ENCODE measurements at places on chromosomes 4 and X.

DNA sequence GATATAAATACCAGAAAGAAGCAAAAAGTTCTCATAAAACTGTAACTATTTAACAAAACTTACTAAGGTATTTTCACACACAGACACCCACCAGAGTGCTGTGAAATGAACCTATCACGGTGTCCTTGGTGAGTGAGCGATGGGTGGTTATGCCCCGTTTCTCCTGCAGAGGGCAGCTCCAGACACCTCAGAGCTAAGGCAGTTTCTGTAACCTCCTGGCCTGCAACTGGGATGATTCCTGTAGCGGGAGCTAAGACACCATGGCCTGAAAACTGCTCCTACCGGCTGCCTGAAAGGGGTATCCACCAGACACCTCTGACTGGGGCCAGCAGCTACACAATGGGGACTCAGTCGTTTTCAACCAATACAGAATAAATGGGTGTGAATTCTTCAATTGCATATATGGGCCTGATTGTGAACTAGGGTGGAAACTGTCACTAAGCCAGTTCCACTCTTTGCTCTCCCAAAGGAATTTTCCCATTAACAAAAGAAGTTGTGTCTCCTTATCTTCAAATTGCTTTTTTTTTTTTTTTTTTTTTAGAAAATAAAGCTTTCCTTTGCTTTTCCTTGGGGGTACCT lies 2375.8 kb upstream of the TENM3 start:
- peak; percentile 6 for DNase-seq

DNA sequence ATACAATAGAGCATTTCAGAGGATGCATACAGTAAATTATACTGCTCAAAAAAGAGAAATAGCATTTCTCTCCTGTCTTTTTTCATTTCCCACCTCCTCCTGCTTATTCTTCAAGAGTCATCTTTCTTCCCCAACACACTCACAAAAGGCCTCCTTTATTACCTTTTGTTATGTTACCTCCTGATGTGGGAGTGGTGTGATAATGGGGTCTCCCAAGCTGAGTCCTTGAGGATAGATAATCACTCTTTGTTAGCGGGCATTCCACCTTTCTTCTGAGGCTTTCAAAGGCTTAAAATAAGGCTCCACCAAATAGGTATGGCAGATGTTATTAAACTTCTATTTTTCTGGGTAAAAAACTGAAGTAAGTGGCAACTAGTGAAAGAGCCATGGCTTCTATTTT lies 159.8 kb downstream of the CPEB2 start:
- DNase-seq: no peak

- DNase-seq: no peak
Observed at GRCh38 chrX:10617186-10617998, 3.0 kb downstream of the MID1 start.

DNA sequence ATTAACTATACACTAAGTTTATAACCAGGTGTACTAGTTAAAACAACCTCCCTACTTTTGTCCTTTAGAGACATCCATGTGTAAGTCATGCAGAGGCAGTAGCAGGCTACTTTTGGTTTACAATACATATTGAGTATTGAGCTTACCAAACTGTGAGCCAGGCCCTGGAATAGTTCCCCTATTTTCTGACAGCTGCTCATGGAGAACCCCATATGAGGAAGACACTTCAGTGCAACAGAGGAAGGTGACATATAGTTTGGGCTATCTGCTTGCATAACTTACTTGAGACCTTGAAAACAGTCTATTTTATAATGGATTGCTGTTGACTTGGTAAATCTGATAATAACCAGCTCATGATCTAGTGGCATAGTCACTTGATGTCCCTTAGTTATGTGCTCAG lies 190.5 kb downstream of the SH3BGRL start:
- DNase-seq: no peak

- no peak for DNase-seq
Observed at GRCh38 chr4:163243297-163243981, 76.7 kb upstream of the NAF1 start.

DNA sequence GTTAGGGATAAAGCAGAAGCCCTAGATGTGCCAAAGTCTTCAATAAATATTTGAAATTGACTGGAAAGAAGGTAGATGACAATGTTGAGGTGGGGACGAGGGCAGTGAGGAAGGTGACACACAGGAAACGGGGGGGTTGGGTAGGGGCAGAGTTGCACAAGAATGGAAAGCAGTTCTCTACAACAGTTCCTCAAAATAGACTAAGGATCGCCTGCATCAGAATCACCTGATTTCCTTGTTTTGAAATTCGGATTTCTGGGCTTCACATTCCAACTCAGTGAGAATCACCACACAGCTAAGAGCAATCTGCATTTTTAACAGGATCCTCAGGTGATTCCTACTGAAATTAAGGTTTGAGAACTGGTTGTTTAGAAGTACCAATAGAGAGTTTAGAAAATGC lies 70.6 kb downstream of the ARFIP1 start:
- DNase-seq: no peak

DNA sequence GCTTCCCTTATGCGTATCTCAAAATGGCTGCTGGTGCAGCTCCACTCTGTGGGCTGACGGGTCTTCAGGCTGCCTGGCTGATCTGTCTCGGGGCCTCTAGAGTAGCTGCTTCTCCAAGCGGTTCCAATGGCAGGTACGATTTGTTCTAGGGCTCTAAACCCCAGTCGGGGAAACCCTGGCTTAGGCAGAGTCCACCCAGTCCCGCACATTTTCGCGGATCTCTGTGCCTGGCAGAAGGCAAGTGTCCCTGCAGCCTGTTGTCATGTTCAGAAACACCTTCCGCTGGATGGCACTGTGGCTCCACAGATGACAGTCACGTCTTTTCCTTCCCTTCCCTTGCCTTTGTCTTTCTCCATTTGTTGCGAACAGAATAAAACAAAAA lies 54.4 kb downstream of the NBDY start:
- DNase-seq: no peak

- peak; percentile 46 for DNase-seq
Observed at GRCh38 chrX:102863735-102864134, 73.3 kb upstream of the RAB40AL start.

- DNase-seq: no peak
Observed at GRCh38 chrX:111288841-111289240, 18.6 kb upstream of the CAPN6 start.

- no peak for DNase-seq
Observed at GRCh38 chr4:128162434-128162833, 101.3 kb downstream of the LARP1B start.

DNA sequence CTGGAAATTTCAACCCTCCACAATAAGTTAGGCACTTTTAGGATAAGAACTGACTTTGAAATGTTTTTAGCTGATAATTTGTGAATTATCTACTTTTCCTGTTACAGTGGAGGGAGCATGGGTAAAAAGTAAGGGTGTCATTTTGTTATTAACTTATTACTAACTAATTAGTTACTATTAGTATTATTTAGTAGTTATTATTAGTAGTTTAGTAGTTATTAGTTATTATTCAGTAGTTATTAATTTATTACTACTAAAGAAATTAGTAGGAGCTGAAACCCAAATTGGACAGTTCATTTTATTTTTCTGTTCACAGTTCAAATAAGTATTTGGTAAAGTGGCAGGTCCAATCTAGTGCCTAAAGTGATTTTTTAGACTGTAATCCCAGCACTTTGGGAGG lies 5.4 kb downstream of the ADH1A start:
- DNase-seq: no peak

- no peak for DNase-seq
Observed at GRCh38 chr4:110475881-110476818, at the start of gene ENPEP. ENPEP (plus strand) TSS chr4:110476155; CDS start chr4:110476415, 260 bp downstream.

DNA sequence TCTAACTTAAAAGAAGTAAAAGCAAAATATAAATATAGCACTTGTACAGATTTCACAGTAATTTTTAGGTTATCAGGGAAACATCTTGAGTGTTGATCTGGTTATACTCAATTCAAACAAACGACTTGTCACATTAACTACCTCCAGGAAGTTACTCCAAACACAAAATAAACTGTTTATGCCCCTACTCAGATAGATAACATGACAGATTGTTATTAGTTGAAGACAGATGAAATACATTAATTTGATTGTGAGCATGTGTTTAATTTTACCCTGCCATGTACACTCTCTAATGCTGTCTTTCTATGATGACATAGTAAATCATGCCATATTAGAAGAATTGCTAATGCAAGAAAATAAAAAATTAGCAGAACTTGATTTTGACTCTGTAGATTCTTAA lies 88.0 kb downstream of the RAB28 start:
- DNase-seq: no peak

- DNase-seq: peak; percentile 58
Observed at GRCh38 chrX:12955882-12956703, 18.8 kb upstream of the TMSB4X start.

DNA sequence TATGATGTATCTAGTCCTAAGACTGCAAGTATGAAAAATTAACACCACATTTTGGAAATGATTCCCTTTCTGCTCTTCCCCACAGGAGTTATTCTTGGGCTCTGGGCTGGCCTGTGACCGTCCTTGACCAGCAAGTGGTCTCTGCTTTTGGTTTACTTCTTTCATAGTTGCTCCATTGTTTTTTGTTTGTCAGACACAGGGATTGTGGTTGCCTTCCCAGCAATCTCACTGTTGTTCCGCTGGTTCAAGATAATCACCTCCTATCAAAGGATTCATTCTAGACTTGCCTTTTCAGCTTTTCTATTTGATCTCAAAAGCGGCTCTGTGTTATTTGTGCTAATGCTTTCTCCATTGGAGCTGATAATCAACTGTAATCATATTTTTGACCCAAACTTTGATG lies 218.8 kb downstream of the MGST2 start:
- DNase-seq: no peak

- no peak for DNase-seq
Observed at GRCh38 chr4:184459413-184459812, 14.9 kb downstream of the IRF2 start.

DNA sequence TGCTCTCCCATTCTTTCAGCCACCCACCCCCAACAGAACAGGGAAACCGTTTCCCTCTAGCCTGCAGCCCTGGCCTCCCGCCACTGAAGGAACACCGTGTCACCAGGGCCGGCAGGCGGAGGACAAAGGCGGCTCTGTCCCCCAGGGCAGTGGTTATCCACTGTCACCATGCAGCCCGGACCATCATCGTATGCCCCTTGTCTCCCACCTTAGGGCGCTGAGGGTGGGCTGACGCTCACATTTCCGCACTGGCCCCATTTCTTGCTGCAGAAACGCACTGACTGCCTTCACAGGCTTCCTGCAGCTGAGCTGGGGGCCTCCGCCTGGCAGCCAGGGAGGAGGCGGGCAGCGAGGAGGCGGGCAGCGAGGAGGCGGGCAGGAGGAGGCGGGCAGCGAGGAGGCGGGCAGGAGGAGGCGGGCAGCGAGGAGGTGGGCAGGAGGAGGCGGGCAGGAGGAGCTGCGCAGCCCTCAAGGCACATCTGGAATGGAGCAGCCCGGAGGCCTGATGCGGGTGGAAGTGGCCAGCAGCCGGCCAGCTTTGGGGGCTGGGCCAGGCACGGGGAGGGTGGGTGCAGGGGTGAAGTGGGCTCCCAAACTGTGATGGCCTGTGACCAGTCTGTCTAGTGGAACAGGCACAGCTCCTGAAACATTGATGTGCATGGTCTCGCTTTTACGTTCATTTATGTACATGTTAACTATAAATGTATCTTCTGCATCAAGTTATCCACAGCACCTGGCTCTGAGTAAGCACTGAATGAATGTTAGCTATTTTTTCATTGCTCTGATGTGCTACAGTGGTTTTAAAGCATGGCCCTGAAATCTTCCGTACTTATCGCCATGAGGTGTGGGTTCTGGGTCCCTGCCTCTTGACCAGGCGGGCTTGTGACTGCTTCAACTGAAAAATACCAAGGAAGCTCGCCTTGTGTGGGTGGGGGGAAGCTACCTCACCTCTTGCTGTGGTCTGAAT lies 20.6 kb upstream of the KIAA0232 start:
- no peak for DNase-seq

DNA sequence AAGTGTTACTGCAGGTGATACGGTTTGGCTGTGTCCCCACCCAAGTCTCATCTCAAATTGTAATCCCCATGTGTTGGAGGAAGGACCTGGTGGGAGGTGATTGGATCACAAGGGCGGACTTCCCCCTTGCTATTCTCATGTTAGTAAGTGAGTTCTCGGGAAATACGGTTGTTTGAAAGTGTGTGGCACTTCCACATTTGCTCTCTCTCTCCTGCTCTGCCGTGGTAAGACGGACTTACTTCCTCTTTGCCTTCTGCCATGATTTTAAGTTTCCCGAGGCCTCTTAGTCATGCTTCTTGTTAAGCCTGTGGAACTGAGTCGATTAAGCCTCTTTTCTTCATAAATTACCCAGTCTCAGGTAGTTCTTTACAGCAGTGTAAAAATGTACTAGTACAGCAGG lies 65.2 kb upstream of the SLC7A11 start:
- no peak for DNase-seq

DNA sequence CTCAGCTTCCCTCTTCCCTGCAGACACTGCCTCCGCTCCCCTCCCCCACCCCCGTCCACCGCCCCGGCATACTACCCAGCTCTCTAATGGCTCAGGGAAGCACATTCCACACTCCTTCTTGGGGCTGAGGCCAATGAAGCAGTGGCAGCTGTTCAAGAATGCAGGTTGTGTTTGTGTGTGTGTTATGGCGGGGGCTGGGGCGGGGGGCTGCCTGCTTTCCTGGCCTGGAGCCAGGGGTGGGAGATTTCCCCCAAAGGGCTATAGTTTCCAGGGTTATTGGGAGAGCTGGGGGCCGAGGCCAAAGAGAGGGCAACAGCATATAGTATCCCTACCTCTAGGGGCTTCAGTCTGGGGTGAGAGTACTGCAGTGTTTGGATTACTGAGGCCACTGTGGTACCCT lies 149.4 kb downstream of the EFNB1 start:
- no peak for DNase-seq

DNA sequence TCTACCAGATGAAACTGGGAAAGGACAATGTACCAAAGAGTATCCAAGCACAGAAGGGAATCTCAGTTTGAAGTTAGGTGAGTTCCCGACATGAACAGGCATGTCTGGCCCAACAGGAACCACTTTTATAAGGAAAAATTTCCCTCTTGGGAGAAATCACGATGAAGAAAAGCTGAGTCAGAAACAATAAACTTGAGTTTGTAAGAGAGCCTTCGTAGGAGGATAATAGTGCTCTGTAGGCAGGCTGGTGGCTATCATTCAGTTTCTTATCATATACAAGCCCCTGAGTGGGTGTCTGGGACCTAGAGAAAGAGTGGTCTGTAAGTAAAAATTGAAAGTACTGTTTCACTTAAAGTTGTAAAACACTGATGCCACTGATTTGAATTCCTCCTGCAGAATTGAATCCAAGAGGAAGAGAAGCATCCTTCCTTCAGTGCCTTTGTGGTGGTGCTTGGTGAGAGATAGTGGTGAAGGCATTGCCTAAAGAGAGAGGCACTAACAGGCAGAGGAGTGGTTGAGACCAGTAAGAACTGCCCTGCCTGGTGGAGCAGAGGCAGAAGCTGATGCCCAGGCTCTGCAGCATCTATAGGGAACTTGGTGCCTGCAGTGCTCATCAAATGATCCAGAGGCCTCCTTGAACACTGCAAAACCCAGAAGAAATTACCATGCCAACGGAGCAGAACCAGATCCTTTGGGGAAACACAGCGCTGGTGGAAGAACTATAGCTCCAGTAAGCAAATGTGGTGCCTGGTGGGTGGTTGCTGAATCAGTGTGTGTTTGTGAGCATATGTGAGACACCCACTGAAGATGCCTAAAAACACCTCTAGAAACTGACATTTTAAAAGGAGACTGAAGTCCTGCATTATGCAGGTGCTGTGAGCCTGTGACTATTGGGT lies 31.7 kb upstream of the METAP1 start:
- no peak for DNase-seq
